ENCODE measurements at places on chromosomes 11 and 22.

DNA sequence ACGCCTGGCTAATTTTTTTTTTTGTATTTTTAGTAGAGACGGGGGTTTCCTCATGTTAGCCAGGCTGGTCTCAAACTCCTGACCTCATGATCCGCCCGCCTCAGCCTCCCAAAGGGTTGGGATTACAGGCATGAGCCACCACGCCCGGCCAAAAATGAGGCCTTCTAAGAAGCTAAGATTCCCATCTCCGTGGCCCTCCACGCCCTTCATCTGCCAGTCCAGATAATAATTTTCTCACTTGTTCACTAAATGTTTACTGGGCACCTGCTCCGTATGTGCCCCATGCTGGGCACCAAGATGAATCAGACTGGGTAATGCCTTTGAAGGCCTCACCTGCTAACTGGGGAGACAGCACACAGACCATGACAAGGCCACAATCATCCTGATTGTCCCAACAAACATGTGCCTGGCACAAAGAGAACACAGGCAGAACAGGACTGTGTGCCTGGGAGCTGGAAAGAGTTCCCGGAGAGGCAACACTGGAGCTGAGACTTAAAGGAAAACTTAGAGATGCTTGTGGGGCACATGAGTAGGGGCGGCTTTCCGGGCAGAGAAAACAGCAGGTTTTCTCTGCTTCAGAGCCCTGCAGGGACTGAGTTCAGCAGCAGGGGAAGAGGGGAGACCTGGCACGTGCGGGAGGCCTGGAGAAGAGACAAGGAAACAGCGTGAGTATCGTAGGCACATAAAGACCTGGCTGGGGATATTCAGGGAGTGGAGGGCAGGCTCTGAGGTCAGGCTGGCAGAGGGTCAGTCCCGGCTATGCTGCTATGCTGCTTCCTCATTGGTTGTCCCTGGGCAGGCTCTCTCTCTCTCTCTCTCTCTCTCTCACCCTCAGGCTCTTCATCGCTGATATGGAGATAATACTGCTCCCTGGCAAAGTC lies 2.4 kb downstream of the KIAA0930 start:
- DNase-seq = no peak

DNA sequence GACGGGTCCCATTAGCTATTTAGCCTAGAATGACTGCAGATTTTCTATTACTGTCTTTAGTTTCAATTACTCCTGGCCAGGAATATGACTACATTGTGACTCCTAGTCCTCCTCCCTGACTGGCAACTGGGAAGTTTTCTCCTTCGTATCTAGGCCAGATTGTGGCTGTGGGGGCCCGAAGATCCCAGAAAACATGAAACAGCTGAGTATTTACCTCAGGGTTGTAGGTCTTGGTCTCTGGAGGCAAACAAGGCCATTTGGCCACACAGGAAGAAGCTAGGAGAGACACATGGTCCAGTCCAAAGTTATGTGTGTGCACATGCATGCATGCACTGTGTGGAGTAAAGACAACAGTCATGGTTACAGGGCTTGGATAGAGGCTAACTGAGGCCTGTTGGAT lies 10.2 kb upstream of the GDPD4 start:
- DNase-seq = no peak

DNA sequence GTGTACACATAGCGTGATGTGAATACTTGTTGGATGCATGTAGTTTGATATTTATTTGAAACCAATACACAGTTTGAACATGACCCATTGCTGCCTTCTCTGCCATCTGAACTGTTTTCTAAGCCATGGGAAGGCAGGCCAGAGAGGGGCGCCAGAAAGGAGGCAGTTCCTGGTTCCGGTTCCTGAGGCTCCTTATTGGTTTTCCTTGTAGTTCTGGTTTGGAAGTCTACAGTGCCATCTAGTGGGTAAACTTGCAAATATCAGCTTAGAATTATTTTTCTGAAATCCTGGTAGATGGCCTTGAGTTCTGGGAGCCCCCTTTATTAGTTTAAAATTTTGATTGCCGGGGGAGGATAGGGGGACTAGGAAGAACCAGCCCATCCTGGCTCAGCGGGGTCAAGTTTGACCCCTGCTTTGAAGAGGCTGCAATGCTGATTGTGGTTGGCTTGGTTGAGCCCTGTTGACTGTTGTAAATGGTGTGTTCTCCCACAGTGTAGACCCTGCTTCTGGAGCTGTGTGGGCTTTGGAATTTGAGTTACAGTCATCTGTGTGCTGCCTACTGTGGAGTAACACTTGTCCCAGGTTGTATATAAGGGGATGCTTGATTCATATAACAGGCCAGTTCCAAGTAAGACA lies 48.4 kb downstream of the GRAMD1B start:
- peak; percentile 83 for DNase-seq

DNA sequence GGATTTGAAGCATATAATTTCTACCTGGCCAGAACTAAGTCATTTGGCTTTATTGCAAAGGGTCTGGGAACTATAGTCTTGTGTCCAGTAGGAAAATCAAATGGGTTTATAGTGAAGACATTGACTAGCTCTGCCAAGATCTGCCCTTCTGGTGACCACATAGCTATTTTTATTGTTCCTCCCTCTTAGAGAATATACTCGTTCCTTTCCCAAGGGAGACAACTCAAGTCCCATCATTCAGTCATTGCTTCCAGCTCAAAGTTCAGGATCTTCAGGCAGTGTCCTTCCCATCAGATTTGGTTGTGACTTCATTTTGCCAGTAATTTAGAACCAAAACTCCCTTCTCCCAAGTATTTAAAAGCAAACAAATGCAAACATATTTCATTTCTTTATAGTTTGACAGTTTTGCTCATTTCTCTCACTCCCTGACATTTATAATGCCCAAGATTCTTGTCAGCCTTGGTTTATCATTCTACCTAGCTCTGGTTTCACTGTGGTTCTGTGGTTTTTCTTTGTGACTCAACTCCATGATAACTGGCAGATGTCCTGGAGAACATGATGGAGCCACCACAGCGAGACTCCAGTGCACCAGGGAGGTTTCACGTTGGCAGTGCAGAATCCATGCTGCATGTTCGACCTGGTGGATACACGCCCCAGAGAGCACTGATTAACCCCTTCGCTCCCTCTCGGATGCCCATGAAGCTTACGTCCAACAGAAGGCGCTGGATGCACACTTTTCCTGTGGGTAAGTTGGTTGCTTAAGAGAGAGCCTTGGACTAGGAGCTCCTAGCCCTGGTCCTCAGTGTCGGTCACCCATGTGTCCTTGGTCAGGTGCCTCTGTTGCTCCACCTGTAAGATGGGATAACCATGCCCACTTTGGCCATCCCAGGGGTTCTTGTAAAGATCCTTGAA lies 64.9 kb downstream of the DEPDC5 start:
- DNase-seq = peak; percentile 55

- DNase-seq = peak; percentile 13
Observed at GRCh38 chr11:100761841-100762240, 74.8 kb downstream of the ARHGAP42 start.

DNA sequence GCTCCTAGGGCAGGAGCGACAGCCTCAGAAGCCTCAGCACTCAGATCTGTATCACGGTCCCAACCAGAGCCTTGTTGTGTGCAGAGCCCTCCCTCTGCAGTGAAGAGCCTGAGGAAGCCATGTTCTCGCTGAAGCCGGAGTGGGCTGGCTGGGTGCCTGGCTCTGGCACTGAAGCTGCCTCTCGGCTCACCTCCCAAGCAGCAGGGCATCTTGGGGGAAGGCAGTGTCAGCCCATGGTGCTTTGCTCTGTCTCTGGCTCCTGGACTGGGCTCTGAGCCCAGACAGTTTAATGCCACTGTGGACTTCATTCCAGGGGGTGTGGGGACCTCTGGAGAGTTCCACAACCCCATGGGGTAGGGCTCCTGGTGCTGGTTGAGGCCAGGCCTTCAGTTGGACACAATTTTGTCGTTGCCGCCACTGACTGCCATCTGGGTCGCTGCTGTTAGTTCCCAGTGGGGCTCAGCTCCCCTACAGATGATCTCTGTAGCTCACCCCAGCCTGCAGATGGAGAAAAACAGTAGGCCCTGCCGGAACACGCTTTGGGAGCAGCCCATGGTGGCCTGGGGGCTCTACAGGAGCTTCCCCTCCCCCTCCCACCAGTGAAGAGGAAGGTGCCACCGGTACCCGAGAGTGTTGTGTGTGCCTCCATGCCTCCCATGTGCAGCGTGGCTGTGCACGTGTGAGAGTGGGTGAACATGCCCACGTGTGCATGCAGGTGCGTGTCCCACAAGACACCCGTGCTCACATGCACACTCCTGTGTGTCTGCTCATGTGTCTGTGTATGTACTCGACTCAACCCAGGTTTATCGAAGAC lies 86.5 kb upstream of the B3GAT1 start:
- no peak for DNase-seq

DNA sequence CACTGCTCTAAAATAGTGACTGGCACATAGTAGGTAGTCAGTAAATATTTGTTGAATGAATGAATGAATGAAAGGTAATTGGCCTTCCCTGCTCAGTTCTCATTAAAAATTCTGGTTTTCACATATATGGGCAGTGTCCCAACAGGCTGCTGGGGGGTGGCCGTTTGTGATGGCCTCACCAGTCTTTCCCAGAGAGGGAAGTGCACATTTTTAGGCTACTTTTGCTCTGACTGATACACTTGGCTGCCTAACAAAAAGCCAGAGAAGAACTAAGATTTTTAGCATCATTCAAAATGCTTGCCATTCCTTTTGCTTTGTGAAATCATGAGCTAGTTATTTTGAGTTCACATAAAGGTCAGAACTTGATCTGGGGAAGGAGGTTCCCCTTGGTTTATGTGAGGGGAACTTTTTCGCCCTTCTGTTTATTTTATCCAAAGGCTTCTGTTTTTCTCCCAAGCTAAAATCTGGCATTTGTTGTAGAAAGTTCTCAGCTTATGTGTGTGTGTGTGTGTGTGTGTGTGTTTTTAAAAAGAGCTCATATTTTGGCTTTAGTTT lies 83.1 kb downstream of the PTPRJ start:
- peak; percentile 98 for DNase-seq

GRCh38 chr11:70547821-70548670 lies 149.7 kb downstream of the CTTN start:
- no peak for DNase-seq

Measured in AG10803 (cell line).